ENCODE measurements at places on chromosomes 5 and 9.

DNA sequence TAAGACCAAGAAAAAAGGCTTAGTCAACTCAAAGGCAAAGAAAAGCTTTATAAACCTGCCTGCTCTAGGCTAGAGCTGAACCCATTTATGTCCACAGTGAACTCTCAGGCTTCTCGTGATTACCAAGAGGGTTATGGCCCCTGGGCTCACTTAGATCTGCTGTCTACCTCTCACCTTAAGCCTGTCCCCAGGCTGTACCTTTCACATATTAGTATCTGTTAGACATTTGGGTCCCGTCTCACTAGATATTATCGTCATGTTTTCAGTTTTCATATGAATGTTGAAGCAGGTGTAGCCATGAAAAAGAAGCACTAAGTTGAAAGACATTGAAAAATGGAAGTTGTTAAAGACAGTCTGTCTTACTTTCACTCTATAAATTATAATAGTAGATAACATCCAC lies 75.2 kb upstream of the COX7C start:
- no peak for DNase-seq

- no peak for DNase-seq
These were observed 46.7 kb upstream of the MACIR start for GRCh38 chr5:103211576-103212561.

DNA sequence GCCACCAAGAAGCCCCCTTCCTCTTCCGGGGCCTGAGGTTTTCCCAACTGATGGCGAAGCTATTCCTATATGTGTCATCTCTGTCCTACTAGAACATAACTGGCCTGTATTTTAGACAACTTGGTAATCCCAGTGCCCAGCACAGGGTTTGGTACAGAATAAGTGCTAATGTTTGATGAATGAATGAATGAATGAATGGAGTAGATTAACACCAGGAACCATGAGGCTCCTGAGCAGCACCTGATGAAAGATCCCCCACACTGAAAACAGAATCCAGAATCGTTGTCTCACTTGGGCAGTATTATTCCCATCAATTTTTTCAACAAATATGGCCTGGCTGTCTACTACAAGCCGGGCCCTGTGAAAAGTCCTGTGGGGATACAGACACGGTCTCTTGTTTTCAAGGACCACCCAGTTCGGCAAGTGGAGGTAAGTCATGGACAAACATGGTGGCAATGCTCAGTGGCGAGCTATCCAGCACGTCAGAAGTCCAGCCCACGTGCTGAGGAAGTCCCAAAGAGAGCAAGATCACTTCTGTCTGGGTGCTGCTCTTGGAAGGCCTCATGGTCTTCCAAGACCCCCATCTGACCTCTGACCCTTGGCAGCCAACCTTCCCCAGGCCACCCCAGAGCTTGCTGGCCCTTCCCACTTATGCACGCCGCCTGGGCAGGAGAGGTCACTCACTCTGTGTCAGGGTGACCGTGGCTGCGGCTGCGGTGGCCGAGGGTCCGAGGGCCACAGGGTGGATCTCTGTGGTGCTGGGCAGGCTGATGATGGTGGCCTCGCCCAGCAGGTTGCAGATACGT lies 1.0 kb downstream of the NAIF1 start:
- no peak for DNase-seq

- DNase-seq: no peak
These were observed 9.9 kb downstream of the STC2 start for GRCh38 chr5:173318330-173318729.

DNA sequence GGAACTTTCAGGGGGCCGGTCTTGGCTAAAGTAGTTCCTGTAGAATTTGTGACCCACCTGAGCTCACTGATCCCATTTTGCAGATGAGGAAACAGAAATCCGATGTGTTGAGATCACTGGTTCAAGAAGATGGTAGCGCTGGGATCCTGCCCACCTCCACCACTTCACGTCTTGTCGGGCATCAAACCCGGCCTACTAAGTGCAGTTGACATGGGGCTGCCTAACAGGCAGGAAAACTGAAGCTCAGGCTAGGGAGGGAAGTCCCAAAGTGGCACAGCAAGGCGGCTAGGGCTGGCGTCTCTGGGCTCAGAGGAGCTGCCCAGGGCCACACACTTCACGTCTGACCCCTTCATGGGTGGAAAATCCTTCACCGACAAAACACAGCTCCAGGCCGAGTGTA lies 502 bp upstream of the ENG start:
- no peak for DNase-seq

GRCh38 chr5:167770461-167770860 lies 521.0 kb upstream of the WWC1 start:
- no peak for DNase-seq

DNA sequence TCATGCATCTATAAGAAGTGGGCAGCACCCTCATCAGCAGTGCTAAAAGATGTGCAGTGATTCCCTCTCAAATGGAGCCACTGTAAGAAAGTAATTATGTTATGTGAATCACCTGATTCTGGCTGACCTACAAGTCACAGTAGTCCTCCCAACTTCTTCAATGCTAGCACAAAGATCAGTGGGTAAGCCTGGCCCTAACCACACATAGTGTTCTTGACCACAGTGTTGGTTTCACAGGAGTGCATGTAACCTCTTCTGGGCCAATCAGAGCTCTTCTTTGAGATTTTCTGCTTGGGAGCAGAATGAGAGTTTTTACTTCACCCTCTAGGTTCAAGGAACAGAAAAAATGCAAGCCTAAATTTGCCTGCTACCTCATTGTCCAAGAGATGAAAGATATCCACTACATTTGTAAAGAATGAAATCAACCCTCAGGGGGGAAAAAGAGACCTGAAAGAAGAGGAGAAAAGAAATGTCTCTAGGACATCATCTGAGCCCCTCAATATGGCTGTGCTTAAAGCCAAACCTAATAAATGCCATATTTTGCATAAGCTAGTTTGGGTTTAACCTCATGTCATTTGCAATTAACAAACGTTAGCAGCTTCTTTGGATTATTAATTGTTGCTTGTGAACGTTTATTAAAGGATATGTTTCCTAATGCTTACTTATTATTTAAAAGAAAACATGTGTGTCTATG lies 65.3 kb upstream of the ADRB2 start:
- DNase-seq: no peak

DNA sequence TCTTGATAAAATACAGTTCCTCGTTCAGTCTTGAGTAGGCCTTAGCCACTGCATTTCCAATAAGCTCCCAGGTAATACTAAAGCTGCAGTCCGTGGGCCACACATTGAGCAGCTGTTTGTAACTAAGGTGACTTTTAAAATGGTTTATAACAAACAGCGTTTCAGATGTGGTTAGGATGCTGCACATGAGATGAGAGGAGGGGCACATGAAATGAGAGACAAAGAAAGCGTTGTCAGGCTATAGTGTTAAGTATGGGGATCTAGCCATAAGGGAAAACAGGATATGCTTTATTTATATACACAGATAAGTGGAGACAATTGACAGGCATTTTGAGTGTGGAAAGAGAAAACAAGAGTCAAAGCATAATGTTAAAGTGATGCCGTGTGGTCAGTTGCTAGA lies 89.9 kb downstream of the PAM start:
- DNase-seq: no peak

- no peak for DNase-seq
These were observed 15.8 kb upstream of the TMED9 start for GRCh38 chr5:177576169-177576568.

DNA sequence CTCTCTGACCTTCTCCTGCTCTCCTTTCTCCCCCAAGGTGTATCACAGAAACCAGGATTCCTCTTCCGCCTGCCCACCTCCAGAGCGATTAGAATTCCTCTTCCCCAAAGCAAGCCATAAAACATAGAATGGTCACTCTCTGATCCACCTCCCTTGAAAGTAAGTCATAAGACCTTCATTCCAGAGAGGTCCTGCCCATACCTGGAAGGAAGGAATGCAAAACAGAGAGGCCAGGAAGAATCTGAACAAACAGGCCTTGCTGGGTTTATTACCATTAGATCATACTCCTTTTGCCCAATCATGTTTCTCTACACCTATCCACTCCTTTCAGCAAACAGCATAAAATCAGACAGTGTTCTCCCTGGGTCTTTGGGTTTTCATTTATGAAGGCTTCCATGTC lies 21.0 kb downstream of the CDKL3 start:
- DNase-seq: no peak

GRCh38 chr5:140967226-140967893 lies 1.1 kb downstream of the PCDHAC2 start:
- DNase-seq: no peak

- peak; percentile 66 for DNase-seq
These were observed 15.5 kb upstream of the HSD17B3 start for GRCh38 chr9:96317335-96317980.

DNA sequence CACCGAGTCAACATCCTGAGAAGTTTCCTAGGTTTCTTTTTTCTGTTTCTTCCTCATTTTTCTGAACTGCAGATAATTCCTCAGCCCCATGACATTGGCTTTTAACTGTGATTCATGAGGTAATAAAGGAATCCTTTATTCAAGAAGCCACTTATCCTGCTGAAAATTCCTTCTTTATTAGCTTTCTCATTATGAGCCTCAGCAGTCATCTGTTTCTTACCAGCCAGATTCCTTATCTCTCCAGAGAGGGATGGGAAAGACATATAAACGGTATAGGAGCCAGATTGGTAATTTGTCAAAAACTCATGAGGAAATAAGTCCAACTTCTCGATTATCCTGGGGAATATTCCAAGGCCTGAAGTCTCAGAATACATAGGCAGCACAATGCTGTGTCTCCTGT lies 465.4 kb downstream of the ICE1 start:
- no peak for DNase-seq

DNA sequence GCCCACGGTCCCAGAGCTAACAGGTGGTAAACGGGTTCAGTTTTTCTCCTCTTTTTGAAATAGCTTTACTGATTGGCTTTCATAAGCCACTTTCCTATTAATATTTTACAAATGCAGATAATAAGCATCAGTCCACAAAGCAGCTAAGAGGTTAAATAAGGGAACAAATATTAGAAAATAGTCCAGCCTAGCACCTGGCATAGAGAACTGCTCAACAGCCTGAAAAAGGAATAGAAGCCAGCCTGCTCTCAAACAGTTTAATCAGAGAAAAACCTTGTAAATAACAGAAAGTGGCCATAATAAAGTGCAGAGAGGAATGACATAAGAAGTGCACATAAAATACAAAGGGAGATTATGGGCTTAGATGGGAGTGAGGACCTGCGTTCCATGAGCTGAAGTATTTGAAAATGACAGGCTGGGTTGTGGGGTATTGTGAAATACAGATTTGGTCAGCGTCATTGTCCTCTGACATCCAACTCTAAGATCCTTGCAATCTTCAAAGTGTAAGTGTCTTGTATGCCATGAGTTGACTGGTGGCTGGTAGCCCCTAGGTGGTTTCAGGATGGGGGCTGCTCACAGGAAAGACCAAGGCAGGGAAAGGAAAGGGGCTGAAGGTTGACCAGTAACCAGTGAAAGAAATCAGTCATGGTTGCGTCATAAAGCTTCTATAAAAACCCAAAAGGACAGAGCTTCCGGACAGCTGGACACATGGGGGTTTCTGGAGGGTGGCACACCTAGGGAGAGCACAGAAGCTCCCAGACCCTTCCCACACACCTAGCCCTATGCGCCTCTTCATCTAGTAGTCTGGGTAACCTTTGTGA lies 32.4 kb downstream of the MYO10 start:
- no peak for DNase-seq

GRCh38 chr9:97511655-97512427 lies 10.4 kb downstream of the TMOD1 start:
- DNase-seq: no peak

DNA sequence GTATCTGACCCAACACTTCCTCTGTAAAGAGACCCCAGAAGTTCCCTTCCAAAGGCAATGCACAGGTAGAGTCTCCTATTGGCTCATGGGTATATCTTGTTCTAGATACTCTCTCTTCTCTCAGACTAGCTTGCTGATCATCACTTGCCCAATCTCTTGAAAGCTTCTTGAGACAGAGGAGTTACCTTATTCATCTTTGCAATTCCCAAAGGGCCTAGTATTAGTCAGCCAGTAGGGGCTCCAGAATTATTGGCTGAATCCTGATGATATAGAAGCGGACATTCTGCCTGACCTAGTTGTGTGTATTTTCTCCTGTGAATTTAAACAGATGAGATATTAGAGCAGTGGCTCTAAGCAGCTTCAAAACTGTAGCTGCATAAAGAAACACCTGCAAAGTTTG lies 304.0 kb upstream of the KLF4 start:
- DNase-seq: no peak

- DNase-seq: no peak
These were observed 226.2 kb downstream of the CACNA1B start for GRCh38 chr9:138103849-138104206.

DNA sequence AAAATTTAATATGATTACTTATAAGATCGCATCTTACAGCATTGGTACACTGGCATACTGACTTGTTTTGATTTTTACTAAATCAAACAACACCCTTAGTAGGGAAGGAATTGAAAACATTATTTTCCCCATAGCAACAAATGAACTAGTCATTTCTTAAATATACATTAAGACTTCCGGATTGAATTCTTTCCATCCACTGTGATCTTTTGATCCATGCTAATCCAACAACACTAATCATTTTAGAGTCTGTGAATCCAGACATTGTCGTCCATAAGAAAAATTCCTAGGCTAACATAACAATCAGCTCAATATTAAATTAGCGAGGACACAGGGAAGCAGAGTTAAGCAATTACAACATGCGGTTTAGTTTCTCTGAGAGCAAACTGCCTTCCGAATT lies 21.6 kb upstream of the ERAP1 start:
- DNase-seq: no peak

DNA sequence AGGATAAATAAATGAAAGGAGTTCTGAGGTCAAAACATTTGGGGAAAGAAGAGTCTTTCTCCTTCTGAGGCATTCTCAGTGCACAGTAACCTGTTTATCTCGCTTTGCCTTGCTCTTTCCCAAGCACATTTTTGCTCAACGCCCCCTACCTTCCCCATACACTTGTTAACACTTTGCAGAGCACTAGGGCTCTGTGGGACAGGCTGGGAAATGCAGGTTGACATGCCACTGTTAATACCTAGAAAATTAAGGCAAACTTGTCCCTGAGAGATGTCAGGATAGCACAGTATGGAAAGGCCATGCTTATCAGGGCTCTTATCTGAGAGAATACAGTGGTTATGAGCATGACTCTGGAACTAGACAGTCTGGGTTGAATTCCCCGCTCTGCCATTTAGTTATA lies 152.0 kb downstream of the DOCK8 start:
- no peak for DNase-seq

DNA sequence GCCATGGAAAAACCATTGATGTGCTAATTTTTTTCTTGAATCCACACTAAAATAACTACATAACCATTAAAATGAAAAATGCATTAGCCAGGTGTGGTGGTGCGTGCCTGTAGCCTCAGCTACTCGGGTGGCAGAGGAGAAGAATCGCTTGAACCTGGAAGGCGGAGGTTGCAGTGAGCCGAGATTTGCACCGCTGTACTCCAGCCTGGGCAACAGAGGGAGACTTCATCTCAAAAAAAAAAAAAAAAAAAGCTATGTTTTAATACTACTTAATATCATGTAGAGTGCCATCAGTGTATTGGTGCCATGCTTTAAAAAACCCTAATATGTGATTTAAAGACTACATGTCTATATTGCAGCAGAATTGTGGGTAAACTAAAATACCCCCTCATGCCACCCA lies 58.9 kb downstream of the NDFIP1 start:
- no peak for DNase-seq

DNA sequence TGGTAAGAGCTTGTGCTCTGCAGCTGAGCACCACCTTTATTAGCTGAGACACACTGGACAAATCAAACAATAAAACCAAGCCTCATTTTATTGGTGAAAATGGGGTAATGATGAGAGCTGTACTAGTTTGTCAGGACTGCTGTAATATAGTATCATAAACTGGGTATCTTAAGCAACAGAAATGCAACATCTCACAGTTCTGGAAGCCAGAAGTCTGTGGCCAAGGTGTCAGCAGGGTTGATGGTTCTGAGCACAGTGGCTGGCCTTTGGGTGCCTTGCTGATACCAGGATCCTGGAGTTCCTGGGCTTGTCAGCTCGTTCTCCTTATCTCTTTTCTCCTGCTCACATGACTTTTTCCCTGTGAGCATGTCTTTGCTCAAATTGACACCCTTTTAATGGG lies 513.1 kb downstream of the IRX1 start:
- DNase-seq: no peak
